Progenitor cell of endocrine pancreas (in vitro differentiated cells): ENCODE measurements at places on chromosomes 5 and 9.

DNA sequence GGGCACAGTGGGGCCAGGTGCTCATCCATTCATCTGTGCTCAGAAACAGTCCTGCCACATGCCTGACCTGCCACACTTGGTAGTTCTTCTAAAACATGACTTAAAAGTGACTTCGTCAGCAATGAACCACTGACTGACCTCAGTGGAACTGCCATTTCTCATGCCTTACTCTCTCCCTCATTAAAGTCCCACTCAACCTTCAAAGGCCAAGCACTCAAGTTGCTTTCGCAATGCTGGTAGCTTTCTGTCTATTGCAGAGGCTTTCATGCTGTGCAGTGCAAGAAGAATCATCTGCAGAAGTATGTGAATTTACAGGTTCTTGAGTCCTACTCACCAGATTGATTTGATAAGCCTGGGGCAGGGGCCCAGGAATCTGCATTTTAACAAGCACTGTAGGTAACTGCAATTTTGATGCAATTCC, 23.9 kb downstream of the B4GALT1 start:
- DNase-seq = no peak

- DNase-seq = no peak
These were observed 122.8 kb upstream of the PUM3 start for GRCh38 chr9:2966565-2967300.

- no peak for DNase-seq
These were observed 116.8 kb downstream of the ADAMTS6 start for GRCh38 chr5:65364907-65365306.

- DNase-seq = no peak
These were observed 9.9 kb downstream of the NR2F1 start for GRCh38 chr5:93592883-93593282.

DNA sequence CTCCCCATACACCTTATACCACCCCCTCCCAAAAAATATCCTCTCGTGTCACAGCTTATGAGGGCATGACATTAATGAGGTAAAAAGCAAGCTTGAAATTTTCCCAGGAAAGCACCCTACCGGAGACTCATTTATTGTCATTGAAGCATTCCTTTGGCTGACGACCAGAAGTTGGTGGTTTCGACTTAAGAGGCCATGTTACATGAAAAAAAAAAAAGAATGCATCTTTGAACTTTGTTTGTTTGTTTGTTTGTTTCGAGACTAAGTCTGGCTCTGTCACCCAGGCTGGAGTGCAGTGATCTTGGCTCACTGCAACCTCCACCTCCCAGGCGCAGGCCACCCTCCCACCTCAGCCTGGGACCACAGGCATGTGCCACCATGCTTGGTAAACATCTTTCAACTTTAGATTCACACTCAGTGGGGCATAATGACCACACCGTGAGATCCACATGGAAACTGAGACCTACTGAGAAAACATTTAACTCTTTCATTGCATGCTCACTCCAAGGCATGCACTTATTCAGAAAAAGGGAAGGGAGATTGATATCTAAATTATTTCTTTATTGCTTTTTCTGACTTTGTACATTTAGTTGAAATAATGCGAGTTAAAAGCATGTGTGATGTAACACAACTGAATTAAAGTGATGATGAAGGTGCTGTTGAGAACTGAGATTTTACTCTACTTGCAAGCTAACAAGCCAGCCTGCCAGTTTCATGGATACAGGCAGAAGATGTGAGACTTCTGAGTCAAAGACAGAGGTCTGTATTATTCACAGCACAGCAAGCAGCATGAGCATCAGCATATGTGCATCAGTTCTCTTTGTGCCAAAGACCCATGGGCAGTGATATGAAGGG, 5.1 kb upstream of the RAB14 start:
- no peak for DNase-seq

GRCh38 chr5:142922223-142922952, 152.2 kb downstream of the ARHGAP26 start:
- no peak for DNase-seq

GRCh38 chr5:107011605-107012004, 659.1 kb downstream of the EFNA5 start:
- no peak for DNase-seq

GRCh38 chr5:177552839-177553455, 1.4 kb downstream of the FAM193B start:
- no peak for DNase-seq

DNA sequence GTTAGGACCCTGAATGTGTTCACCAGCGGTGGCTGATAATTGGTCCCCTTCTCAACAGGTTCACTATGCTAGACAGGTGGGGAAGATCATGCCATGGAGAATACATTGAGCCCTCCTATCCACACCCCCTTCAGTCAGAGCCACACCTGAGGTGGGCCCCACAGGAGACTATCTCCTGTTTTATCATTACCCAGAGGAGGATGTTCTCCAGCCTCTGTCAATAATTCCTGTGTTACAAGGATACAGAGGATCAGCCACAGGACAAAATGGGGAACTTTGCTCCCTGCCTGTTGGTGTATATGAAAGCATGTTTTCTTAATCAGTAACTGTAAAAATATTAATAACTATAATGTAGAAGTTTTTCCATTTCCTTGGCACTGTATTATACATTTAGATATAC, 25.9 kb downstream of the RAD1 start:
- DNase-seq = no peak

GRCh38 chr9:98572054-98572627, 136.6 kb downstream of the GABBR2 start:
- no peak for DNase-seq

- no peak for DNase-seq
These were observed 76.1 kb downstream of the SLC1A3 start for GRCh38 chr5:36682499-36682898.

DNA sequence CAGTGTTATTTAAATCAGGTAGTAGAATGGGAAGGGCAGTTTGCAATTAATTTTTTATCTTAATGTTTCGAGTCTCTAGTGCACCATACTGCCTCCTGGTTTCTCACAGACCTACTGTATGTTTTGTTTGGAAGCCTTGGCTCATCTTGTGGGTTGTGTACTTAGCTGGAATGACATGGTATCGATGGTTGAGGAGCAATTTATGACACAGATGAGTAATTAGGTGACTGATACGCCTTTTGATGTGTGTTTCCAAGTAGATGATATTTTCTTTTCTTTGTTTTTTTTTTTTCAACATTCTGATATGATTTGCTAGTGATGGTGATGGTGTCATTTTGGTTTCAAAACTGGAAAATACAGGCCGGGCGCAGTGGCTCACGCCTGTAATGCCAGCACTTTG, 16.1 kb downstream of the BASP1 start:
- no peak for DNase-seq

GRCh38 chr9:33475357-33475756, 1.6 kb upstream of the NOL6 start:
- no peak for DNase-seq

DNA sequence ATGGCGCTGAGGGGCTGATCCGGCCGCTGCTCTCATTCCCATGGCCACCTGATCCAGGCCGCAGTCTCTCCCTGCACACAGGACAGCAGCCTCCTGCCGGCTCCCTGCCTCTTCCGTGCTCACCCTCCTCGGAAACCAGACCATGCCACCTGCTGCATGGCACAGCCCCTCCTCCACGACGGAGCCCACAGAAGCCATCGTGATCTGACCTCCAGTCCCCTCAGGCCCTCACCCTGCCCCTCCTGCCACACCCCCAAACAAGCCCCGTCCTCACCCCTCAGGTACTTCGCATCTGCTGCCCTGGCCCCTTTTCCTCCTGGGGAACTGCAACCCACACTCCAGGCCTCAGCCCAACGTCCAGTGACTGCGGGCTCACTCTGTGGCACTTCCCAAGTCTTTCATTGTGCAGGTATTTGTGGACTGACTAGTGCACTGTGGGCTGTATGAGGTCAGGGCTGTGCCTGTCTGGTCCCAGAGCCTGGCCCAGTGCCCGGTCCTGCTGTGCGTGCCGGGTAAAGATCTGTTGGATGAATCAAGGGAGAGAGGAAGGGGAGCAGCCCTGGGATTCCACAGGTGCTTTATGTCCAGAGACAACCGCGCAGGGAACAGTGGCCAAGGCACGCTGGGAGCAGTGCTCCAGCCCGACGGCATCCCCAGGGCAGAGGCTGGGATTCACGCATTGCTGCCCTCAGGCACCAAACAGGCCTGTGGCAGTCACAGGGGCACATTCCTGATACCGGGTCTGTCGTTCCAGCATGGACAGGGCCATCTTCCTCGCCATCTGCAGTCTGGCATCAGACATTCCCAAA, 86.1 kb downstream of the ADAMTS2 start:
- no peak for DNase-seq

DNA sequence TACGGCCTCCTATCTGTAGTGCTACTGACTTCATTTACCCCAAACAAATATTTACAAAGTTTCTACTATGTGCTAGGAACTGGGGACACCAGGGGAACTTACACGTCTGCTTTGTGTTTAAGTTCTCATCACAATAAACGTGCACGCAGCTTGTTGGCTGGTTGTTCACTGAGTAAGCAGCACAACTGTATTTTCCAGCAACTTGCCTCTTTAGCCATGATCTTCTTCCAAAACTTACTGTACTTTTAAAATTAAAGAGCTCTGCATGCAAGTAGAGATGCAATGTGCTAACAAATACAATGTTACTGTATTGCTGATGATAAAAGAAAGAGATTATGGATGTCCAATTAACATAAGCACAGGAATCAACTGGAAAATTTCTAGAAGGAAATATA, 62.8 kb downstream of the RAPGEF1 start:
- no peak for DNase-seq

GRCh38 chr5:4873652-4874051, 266.5 kb upstream of the ADAMTS16 start:
- no peak for DNase-seq
